ENCODE measurements at places on chromosomes 5 and 9. TPM values are rescaled to one million over a fixed set of nuclear protein-coding genes. Genes with fewer than 3 reads are reported as not detected.

ODF2 gene
- total RNA-seq: 26.4 TPM

IFNE gene
- total RNA-seq: 3.6 TPM

CCNG1 gene
- total RNA-seq: 469 TPM

GRXCR2 gene
- not detected for total RNA-seq

GMCL2 gene
- not detected for total RNA-seq

C6 gene
- not detected for total RNA-seq

QRFP gene
- not detected for total RNA-seq

BTNL8 gene
- total RNA-seq: not detected

GDA gene
- not detected for total RNA-seq

ENHO gene
- under 0.01 TPM for total RNA-seq

LRRTM2 gene
- 0.88 TPM for total RNA-seq

PCDHGC3 gene
- 91.3 TPM for total RNA-seq

LHX6 gene
- total RNA-seq: not detected

SNX18 gene
- 69.0 TPM for total RNA-seq

HNRNPA0 gene
- total RNA-seq: 24.2 TPM

GABRA6 gene
- total RNA-seq: not detected

MTRR gene
- 36.2 TPM for total RNA-seq

FOXD4L3 gene
- under 0.01 TPM for total RNA-seq

DROSHA gene
- 32.9 TPM for total RNA-seq

PCDH12 gene
- under 0.01 TPM for total RNA-seq

TGFBR1 gene
- 122 TPM for total RNA-seq

SLC2A8 gene
- total RNA-seq: 5.4 TPM

EXD3 gene
- 7.6 TPM for total RNA-seq

CTSV gene
- 0.36 TPM for total RNA-seq

MUSK gene
- under 0.01 TPM for total RNA-seq

HSPB3 gene
- not detected for total RNA-seq

GDNF gene
- total RNA-seq: 6.2 TPM

SLC25A2 gene
- 0.59 TPM for total RNA-seq

NDUFS6 gene
- 23.9 TPM for total RNA-seq

FOXD4L6 gene
- under 0.01 TPM for total RNA-seq

STPG3 gene
- total RNA-seq: 0.36 TPM

ZBED3 gene
- 4.7 TPM for total RNA-seq

CCNO gene
- total RNA-seq: 1.4 TPM

PCDHGB4 gene
- total RNA-seq: 15.9 TPM

TMEM171 gene
- 8.0 TPM for total RNA-seq

NUP188 gene
- total RNA-seq: 30.0 TPM

BAAT gene
- under 0.01 TPM for total RNA-seq

RELL2 gene
- 5.1 TPM for total RNA-seq
